Gastrocnemius medialis (tissue), 4 donors: ENCODE measurements at places on chromosomes 2 and 18. TPM values are rescaled to one million over a fixed set of nuclear protein-coding genes. Genes with fewer than 3 reads are reported as not detected.

Gene VAMP5
- 35.6 TPM for total RNA-seq

Gene NTSR2
- 0.85 TPM for total RNA-seq

Gene SIX3
- not detected for total RNA-seq

Gene LIMS3
- total RNA-seq, result 20.7 TPM

Gene TFCP2L1
- 3.2 TPM for total RNA-seq

DNA sequence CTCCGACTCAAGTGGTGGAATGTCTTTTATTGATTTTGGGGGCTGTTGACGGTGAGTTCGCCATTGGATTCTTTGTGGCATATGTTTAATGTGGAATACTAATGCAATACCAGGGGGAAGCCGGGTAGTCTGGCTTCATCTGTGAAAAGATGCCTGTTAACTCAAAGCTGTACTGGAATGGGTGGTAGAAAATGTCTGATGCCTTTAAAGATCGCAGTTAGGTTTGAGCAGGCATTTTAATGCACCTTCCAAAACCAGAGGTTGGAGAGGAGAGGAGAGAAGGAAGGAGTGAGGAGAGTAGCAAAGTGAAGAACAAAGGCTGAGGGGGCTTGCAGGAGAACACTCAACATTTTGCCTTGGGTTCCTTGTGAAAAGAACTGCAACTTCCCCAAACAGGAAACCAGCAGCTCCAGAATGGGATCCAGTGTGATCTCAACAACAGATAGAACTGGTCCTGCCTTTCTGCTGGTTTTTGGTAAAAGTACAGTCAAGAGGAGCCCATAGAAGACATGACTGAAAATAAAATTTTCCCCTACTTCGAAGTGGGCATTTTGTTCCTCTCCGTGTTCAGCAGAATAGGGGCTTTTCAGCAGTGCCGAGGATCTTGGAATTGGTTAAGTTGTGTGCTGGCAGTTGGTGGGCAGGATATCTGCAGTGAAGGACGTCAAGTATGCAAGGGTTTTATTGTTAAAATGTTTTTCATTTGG lies 1.5 kb downstream of the ZNF532 start:
- DNase-seq, result no peak

DNA sequence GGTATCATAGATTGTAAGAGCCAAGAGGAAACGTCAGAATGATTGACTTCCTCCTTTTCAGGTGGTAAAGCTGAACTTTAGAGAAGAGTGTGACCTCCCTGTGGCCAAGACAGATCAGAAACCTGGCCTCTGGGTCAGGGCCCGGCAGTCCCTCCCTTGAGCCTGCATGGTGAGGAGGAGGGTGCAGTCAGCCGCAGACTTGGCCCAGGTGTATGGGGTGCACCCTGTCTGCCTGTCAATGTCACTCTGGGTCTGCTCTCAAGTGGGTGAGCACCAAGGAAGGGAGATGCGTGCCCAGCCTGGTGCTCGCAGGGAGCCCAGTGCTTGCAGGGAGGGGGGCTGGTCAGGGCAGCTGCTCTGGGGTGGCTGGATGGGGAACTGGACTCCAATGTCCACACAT lies 134.4 kb upstream of the SNTG2 start:
- DNase-seq, result no peak

- no peak for DNase-seq
Measured at GRCh38 chr2:102632380-102633175, 13.2 kb downstream of the SLC9A2 start.

DNA sequence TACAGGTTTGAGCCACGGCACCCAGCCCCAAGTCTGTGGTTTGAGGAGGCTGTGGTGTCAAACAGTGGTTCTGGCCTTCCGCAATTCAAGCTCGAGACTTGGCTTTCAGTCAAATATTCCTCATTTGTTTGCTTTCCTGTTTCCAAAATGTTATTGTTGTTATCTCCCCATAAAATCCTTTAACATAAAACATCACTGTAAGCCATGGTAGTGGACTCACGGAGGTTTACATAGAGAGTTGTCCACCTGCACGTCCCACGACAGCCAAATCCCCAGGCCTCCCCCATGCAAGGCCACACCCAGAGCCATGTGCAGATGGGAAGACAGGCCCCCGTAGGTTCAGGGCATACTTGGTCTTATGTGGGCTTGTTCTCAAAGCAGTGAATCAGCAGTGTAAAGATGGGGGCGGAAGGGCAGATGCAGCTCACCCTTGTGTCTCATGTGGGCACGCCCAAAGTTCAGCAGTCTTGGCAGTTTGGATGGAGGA lies 18.9 kb upstream of the ST3GAL5 start:
- no peak for DNase-seq

DNA sequence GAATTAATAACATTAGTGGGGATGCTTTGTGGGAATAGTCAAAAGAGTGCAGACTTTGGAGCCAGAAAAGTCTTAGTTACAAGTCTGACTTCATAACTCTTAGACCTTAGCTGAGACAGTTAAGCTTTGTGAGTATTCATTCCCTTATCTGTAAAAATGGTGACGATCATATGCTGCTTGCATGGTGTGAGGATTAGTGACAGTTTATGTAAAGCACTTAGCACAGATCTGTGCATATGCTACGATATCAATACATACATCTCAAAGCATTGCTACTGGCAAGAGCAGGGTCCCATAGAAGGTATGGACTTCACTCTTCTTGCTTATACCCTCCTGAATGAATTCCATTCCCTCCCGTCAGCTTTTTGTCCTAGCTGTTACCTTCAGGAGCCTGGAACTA lies 56.7 kb upstream of the LYPD6B start:
- DNase-seq, result no peak

- DNase-seq, result peak; percentile 32
Measured at GRCh38 chr2:121529439-121530211, 1.1 kb upstream of the RNU4ATAC start.

GRCh38 chr2:144582651-144583380 lies 62.9 kb upstream of the ZEB2 start:
- DNase-seq, result no peak

DNA sequence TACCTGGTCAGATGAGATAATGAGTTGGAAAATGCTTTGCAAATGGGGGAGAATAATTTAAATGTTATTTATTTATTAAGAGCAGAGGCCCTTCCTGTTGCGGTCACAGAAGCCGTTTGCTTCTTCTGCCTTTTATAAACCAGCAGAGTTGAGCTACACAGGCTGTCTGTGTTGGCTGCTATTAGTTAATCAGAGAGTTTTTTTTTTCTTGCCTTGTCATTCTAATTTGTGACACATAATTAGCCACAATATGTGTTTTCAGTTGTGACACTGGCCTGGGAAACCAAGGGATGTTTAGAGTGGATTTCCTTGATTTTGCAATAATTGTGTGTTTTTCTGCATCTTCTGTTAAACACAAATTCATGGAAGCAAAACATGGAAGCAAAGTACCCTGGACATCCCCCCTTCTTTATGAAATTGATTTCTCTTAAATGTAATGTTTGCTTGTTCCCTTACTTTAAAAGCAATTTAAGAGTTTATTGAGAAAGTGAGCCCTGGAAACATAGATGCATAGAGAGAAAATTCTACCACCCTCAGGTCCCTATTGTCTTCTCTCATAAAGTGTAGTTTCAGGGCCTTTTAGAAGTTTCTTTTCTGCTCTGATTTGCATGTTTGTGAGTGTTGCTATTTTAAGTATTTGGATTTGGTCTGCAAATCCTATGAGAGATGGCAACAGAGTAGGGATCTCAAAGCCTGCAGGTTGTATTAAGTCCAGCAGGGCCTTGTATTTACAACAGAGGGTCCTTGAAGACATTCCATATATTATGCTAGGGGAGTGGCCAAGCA lies 22.8 kb upstream of the IL37 start:
- no peak for DNase-seq

- DNase-seq, result no peak
Measured at GRCh38 chr18:46502444-46502843, 154.6 kb downstream of the LOXHD1 start.
